Tibial artery (tissue), 4 donors: ENCODE measurements at places on chromosomes 6 and 20.

DNA sequence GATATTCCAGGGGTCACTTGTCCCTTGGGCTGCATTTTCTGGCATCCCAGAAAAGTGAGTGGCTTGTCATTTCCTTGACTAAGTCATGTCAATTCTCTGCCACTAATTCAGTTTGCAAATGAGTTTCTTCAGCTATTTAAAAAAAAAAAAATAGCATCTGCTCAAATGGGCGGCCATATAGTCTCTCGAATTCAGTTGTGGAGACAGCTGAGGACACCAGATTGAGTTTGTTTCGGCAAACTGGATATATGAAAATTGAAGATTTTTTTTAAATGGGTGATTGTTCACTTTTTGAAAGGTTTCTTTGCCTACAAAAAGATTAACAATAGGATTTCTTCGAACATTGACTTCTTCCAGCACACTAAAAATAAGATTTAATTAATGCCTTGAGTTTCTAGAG, 96.3 kb upstream of the TIAM2 start:
- H3K27ac ChIP-seq: no peak overlapping the region
- no peaks in the 10 kb centered on the region for H3K27me3 ChIP-seq
- peaks cover 3% of the 10 kb centered on the region for H3K4me1 ChIP-seq
- no peak for DNase-seq

DNA sequence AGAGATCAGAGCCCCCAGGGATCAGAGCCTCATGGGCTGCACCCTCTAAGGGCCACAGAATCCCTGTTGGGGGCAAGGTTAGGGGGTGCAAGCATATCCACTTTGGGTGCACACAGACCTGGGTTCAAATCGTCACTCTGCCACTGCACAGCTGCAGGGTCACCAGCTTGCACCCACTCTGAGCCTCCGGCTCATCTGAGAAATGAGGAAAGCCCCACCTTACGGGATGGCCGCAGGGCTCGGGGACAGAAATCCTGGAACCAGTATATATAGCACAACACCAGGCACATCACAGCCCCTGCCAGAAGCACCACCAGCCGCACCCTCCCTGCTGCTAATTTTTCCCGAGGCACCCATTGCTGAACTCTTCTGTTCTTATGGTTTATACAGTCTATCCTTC, 169.6 kb downstream of the NFATC2 start:
- no peak for DNase-seq
- H3K4me1 ChIP-seq: no peaks in the 10 kb centered on the region
- no peaks in the 10 kb centered on the region for H3K36me3 ChIP-seq
- H3K4me3 ChIP-seq: no peak overlapping the region
- H3K27ac ChIP-seq: no peak overlapping the region

DNA sequence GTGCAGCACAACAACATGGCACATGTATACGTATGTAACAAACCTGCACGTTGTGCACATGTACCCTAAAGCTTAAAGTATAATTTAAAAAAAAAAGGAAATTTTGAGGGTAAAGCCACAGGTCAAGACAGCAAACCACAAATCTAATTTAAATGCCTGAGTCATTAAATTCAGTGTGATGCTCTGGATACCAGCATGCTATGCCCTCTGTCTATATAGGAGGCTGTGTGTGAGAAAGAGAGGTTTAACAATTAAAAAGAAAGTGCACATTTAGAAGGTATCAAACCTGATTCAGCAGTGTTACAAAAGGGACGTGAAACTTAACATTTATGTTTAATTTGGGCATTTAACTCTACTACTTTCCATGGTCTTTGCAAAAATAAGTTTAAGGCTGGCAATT, 276.3 kb downstream of the ADGRB3 start:
- no peaks in the 10 kb centered on the region for H3K4me1 ChIP-seq
- no peak overlapping the region for H3K4me3 ChIP-seq
- H3K36me3 ChIP-seq: no peaks in the 10 kb centered on the region
- H3K27me3 ChIP-seq: no peaks in the 10 kb centered on the region
- no peak overlapping the region for H3K27ac ChIP-seq

DNA sequence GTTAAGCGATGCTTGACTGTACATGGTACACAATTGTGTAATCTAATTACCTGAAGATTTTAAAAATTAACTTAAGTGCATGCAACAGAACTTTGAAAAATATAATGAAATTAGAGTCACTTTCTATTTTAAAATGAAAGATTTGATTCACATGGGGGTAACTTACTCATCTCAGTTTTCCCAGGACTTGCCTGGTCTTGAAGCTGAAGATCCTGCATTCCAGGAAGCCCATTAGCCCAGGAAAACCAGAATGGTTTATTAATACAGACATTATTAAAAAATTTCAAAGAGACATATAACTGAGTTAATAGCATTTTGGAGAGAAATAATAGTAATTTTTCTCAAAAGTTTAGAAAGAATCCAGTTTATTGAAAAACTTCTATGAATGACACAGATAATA, 190.6 kb downstream of the SIM1 start:
- no peaks in the 10 kb centered on the region for H3K4me1 ChIP-seq
- H3K4me3 ChIP-seq: no peak overlapping the region
- no peak for DNase-seq
- no peaks in the 10 kb centered on the region for H3K27me3 ChIP-seq
- no peaks in the 10 kb centered on the region for H3K36me3 ChIP-seq

DNA sequence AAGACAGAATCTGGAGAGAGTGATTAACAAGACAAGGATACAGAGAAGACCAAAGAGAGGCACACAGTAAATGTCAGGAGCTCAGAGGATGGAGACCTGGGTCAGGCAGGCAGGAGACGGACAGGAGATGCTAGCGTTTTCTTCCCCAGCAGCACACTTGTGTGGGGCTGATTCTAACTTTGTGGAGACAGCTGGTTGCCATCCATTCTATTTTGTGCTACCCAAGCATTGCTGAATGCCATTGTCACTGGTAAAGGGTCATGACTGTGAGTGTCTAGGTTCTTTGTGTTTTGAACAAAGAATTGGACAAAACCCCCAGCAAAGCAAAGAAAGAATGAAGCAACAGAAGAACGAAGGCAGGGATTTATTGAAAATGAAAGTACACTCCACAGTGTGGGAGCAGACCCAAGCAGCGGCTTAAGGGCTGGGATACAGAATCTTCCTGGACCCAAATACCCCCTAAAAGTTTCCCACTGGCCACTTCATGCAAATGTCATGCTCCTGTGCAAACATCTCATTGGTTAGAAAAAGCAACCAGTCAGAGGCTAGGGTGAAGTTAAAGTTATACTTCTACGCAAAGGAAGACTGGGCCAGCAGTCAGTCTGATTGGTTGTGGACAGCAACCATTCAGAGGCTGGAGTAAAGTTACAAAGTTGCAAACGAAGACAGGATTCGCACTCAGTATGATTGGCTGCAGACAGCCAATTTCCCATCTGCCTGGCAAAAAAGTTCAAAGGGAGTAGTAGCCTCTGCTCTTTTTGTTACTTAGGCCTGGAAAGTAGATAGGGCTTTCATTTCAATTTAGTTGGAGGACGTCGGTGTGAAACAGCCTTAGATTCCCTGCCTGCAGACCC, 17.5 kb downstream of the PTK7 start:
- H3K27me3 ChIP-seq: no peaks in the 10 kb centered on the region
- H3K36me3 ChIP-seq: no peaks in the 10 kb centered on the region
- peaks cover 16% of the 10 kb centered on the region for H3K4me1 ChIP-seq
- H3K4me3 ChIP-seq: peak overlapping the region; percentile 46
- H3K27ac ChIP-seq: peak overlapping the region; percentile 32
- DNase-seq: no peak

DNA sequence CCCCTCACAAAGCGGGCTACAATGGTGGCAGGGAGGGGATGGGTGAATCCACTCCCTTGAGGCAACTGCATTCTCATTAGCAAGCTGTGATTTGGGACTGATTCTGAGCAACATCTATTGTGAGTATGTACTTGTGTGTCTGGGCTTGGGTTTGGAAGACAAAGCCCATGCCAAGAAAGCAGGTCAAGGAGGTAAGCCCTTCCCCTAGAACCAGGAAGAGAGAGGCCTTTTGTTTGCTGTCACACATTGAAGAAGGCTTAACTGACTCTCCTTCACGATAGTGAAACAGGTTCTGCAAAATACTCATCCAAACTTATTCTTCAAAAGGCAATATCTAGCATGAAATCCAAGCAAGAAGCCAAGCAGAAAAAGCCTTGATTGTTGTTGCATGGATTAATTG, 403.1 kb upstream of the ID4 start:
- no peak overlapping the region for H3K27ac ChIP-seq
- DNase-seq: no peak
- no peaks in the 10 kb centered on the region for H3K36me3 ChIP-seq
- H3K4me3 ChIP-seq: no peak overlapping the region
- H3K27me3 ChIP-seq: no peaks in the 10 kb centered on the region

GRCh38 chr20:1212023-1212422, 8.8 kb downstream of the C20orf202 start:
- DNase-seq: no peak
- peaks cover 20% of the 10 kb centered on the region for H3K27me3 ChIP-seq
- H3K4me3 ChIP-seq: no peak overlapping the region
- no peaks in the 10 kb centered on the region for H3K4me1 ChIP-seq

DNA sequence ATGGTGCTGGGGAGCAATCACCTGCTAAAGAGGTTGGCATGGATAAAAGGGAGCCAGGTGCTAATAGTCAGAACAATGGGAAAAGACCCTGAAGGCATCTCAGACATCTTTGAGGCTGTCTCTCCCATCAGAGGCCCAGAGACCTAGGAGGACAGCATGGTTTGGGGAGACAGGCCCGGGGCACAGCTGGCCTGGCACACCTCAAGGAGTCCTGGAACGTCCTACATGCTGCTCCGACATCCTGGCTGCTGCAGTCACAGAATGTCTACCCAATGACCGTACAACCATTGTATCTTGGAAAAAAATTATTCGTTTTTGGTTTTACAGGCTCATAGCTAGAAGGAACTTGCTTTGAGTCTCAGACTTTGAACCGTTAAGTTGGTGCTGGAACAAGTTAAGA, 4.4 kb downstream of the GMDS start:
- no peak overlapping the region for H3K4me3 ChIP-seq
- no peak overlapping the region for H3K27ac ChIP-seq
- no peak for DNase-seq
- H3K4me1 ChIP-seq: peaks cover 10% of the 10 kb centered on the region
- no peaks in the 10 kb centered on the region for H3K27me3 ChIP-seq

DNA sequence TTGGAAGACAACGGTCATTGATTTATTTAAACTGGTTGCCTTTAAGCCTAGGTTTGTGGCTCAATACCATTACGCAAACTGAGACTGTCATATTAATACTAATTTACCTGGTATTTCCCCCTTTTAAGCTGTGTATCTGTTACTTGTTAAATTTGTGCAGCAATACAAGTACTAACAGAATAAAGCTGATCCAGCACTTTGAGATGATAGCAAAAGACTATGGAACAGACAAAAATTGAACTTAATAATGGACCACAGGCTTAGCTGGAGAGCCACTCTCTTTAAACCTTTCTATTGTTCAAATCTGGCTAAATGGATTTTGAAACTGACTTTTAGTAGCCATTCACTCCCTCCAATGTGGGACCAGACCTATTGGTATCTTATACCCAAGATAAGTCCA, 6.2 kb upstream of the CENPW start:
- no peak for DNase-seq
- H3K4me3 ChIP-seq: no peak overlapping the region
- no peaks in the 10 kb centered on the region for H3K27me3 ChIP-seq
- H3K27ac ChIP-seq: no peak overlapping the region
- no peaks in the 10 kb centered on the region for H3K4me1 ChIP-seq
- H3K36me3 ChIP-seq: no peaks in the 10 kb centered on the region

DNA sequence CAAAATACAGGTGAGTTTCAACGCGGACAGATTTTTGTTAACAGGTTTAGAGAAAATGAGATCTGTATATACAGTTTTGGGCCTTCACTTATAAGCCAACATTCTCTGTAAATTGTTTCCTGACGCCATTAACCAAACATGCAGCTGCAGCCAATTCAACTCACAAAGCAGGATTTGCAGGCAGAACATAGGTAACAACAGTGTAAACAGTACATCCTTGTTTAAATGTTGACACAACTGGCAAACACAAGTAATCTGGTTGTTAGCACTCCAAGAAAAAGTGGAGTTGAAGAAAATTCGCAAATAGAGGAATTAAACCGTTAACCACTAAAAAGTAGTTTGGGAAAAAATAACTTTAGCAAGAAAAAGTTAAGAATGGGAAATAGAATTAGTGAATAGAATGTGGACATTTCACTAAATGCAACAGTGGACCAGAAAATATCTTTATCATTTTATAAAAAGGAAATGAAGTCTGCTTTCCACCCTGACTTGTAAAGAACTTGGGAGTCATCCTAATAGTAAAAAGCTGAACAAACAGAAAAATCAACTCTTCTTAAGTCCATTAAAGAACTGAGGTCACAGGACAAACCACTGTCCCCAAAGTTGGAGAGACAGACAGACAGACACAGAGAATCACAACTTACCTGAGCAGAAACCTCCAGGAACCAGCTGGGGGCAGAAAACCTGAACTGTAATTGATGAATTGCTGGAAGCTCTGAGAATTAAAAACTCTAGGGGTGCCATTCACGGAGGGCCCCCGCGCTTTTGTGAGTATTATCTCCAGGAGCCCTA, 10.1 kb downstream of the SMIM28 start:
- no peaks in the 10 kb centered on the region for H3K36me3 ChIP-seq
- no peak overlapping the region for H3K27ac ChIP-seq
- H3K4me1 ChIP-seq: no peaks in the 10 kb centered on the region
- no peak overlapping the region for H3K4me3 ChIP-seq
- no peaks in the 10 kb centered on the region for H3K27me3 ChIP-seq
- no peak for DNase-seq

GRCh38 chr6:125904871-125905270, 51.7 kb upstream of the HINT3 start:
- peaks cover 35% of the 10 kb centered on the region for H3K36me3 ChIP-seq
- no peaks in the 10 kb centered on the region for H3K4me1 ChIP-seq
- no peaks in the 10 kb centered on the region for H3K27me3 ChIP-seq
- DNase-seq: no peak
- no peak overlapping the region for H3K27ac ChIP-seq

GRCh38 chr6:3749067-3749841, 2.3 kb downstream of the PXDC1 start:
- H3K4me1 ChIP-seq: peaks cover 34% of the 10 kb centered on the region
- peak overlapping the region; percentile 96 for H3K4me3 ChIP-seq
- no peaks in the 10 kb centered on the region for H3K27me3 ChIP-seq
- H3K27ac ChIP-seq: peak overlapping the region; percentile 99

DNA sequence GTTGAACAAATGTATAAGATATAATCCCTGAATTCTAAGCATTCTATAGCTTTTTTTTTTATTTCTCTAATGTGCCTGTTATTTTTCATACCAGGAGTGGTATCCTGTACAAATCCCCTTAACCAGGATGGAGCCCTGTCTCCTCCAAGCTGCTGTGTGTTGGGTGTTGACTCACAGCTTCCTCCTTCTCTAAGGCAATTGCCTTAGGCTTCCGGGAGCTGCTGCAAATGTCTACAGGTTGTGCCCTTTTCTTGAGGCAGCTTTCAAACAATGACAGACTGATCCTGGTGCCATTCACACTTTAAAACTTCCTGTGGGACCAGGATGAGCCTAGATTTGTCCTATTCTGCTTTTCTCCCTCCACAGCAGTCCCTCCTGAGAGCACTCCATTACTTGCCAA, 173.2 kb downstream of the BTBD3 start:
- no peaks in the 10 kb centered on the region for H3K27me3 ChIP-seq
- DNase-seq: no peak
- H3K27ac ChIP-seq: no peak overlapping the region
- H3K4me3 ChIP-seq: no peak overlapping the region
